Thoracic aorta (tissue), 2 donors: ENCODE measurements at places on chromosomes 16 and 17.

- DNase-seq = no peak
Measured at GRCh38 chr17:19645734-19646201, 2.8 kb upstream of the ALDH3A2 start.

- DNase-seq = no peak
Measured at GRCh38 chr17:21129023-21129681, 2.4 kb downstream of the DHRS7B start.

- DNase-seq = no peak
Measured at GRCh38 chr17:28705074-28705659, 6.5 kb downstream of the PROCA1 start.

DNA sequence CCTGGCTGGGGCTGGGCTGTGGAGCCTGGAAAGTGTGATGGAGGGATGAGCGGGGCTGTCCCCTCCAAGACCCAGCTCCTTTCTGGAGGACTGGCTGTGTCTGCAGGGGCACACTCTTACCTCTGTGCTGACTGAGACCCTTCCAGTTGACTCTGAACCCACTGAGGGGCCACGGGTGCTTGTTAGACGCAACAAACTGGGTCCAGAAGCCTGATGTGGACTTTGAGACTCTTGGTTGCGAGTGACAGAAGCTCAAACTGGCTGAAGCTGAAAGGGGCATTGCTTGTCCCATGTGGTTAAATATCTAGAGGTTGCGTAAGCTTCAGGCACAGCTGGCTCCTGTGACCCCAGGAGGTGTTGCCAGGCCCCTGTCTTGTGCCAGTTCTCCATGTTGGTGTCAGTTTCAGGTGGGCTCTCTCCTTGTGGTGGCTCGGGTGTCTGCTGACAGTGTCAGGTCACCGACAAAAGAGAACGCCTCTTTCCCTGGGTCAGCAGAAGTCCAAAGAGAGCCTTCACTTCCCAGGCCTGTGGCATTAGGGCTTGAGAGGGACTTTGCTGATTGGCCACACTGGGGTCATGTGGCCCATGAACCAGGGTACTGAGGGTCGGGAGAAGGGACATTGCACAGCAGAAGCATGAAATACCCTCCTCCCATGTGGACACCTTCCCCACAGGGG is 16.7 kb downstream of the ADCY7 start:
- DNase-seq = no peak

DNA sequence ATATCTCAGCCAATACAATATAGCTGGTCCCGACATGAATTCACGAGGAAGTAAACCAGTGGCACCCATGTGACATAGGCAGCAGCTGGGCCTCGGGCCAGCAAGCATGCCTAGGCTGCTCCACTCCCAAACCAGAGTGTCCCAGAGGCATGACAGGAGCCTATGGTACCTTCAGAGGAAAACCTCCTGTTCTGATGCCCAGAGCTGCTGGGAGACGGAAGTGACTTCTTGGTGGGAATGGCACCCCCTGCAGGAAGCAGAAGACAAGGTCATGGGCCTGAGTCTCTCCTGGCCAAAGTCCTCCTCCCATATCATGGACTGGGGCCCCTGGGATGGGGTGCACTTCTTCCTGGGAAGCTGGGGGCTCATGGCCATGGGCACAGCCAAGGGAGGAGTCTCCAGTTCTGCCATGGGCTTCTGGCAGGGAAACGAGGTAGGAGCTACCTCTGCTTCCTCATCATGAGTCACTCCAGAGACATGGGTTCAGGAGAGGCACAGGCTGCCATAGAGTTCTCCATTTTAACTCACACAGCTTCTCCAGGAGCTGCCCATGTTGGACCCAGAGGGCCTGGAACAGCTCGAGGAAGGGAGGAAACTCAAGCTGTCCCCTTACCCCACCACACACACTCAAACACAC is 13.4 kb downstream of the FBF1 start:
- no peak for DNase-seq

DNA sequence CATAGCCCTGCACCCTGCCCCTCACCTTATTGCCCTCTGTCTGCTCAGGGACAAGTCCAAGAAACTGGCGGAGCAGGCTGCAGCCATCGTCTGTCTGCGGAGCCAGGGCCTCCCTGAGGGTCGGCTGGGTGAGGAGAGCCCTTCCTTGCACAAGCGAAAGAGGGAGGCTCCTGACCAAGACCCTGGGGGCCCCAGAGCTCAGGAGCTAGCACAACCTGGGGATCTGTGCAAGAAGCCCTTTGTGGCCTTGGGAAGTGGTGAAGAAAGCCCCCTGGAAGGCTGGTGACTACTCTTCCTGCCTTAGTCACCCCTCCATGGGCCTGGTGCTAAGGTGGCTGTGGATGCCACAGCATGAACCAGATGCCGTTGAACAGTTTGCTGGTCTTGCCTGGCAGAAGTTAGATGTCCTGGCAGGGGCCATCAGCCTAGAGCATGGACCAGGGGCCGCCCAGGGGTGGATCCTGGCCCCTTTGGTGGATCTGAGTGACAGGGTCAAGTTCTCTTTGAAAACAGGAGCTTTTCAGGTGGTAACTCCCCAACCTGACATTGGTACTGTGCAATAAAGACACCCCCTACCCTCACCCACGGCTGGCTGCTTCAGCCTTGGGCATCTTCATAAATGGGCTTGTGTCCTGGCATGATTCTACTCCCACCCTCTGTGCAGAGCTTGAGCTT is 6.3 kb upstream of the NFATC3 start:
- DNase-seq = no peak

GRCh38 chr17:78783711-78784324 is 1.7 kb upstream of the CYTH1 start:
- DNase-seq = no peak

DNA sequence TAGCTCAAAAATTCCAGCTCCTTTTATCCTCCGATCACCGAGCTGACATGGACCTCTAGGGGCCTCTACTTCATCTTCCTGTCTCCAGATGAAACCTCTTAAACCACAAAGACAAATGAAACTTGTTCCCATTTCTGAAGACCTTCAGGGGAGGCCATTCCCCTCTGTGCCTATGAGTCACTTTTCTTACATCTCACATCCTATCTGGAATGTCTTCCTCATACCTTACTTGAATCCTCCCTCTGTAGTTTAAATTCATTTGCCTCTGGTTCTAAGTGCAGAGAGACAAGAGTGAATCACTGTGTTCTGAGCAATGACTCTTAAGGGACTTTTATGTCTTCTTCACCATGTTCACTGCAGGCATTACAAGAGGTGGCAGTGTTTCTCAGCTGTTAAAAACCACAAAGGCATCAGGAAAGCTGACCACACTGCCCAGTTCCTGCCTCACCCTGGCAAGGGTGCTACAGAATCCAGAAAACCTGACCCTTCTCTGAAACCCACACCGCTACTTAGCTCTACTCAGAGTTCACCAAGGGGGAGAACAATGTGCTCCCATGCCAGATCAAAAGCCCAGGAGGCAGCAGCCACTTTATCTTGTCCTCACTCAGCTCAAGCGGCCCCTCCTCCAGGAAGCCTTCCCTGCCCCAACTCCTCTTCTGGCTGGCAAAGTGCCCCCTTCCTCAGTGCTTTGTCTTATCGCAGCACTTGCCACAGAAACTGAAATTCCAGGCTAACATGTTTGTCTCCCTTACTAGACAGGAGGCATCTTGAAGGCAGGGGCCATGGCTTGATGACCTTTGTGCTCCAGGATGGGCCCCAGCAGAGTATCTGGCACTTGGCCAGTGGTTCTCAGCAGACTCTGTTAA is 6.4 kb downstream of the CUEDC1 start:
- DNase-seq = no peak

GRCh38 chr16:75382611-75383010 is 50.7 kb downstream of the CFDP1 start:
- DNase-seq = no peak

DNA sequence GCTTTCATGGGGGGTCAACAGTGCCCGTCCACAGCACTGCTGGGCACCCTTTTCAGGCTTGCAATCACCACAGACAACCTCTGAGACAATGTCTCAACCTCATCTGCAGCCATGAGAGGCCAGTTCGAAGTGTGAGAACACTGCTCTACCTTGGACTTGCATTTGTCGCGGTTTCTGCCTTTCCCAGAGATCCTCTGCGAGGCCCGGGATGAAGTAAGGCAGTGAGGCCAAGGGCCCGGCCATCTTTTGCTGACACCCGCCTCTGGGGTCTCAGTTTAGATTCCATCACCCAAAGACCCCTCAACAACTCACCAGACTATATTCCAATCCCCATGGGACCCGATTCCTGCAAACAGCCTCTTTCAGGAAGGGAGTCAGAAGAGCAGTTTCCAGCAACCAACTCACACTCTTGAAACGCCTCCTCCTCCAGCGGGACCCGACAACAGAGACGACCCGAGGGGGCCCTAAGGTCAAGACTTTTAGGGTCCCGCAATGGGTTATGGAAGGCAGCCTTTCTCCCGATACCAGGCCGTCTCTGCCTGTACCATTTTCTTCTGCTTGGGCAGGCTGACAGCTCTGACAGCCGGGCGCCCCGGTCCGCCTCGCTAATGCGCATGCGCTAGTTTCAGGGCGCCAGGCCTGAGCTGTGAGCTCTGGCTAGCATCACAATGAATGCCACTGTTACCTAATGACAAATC is 576.0 kb downstream of the KCNJ18 start:
- DNase-seq = no peak

- DNase-seq = no peak
Measured at GRCh38 chr16:87471278-87472141, 21.3 kb downstream of the ZCCHC14 start.

- DNase-seq = peak; percentile 36
Measured at GRCh38 chr16:2033057-2033908, 6.6 kb downstream of the NHERF2 start.

DNA sequence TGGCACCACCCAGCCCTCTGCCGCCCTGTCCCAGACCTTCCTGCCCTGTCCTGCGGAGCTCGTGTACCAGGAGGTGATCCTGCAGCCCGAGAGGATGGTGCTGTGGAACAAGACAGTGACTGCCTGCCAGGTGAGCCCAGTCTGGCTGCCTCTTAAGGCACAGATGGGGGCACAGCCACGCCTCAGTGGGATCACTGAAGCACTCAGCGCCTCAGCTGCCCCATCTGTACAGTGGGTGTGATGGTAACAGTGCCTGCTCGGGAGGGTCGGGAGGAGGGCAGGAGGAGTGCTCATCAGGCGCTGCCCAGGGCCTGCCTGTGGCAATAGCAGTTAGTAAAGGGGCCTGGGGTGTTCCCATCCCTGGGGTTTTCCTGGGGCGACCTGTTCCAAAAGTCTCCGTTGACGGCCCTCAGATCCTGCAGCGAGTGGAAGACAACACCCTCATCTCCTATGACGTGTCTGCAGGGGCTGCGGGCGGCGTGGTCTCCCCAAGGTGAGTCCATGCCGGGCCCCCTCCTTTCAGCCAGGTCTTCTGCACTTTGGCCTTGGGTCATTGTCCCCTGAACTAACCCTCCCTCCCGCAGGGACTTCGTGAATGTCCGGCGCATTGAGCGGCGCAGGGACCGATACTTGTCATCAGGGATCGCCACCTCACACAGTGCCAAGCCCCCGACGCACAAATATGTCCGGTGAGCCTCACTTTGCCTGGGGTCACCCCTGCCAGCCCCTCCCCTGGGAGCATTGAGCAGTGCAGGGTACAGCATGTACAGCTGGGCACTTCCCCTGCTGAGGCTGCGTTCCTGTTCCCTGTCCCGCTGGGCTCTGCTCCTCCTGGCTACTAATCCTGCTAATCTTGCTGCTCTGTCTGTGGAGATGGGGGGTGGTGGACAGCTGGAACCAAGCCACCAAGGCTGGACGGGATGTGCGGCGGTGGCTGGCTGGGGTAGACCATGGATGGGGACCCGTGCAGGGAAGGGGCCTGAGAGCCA is 4.5 kb upstream of the TCAP start:
- no peak for DNase-seq

DNA sequence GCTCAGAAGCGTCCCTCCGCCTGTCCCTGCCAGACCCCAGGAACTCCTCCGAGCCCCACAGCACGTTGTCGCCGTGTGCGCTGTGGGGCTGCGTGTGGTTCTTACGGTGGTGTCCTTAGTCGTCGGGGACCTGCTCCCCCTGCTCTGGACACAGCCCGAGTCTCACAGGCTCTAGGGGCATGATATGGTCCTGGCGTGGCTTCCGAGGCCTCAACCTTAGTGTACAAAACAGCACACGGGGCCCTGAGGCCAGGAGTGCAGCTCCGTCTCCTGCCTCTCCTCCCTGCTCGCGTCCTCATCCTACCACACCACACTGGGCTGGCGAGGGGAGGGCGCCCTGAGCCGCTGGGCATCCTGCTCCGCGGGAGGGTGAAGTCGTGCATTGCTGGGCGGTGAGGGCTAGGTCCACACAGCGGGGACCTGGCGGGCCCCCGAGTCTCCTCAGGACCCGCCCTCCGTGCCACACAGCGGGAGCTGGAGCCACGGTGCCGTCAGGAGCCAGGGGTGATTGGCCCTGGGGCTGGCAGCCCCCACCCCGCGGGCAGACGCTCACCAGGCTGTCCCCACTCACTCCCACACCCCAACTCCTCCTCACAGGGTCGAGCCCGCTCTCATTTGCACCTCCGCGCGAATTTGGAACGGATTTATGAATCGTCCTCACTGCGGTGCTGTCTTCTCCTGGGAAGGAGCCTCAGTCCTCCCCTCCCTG is 1.2 kb upstream of the MAFG start:
- DNase-seq = no peak

GRCh38 chr17:9105068-9105868 is 84.0 kb downstream of the NTN1 start:
- DNase-seq = no peak

DNA sequence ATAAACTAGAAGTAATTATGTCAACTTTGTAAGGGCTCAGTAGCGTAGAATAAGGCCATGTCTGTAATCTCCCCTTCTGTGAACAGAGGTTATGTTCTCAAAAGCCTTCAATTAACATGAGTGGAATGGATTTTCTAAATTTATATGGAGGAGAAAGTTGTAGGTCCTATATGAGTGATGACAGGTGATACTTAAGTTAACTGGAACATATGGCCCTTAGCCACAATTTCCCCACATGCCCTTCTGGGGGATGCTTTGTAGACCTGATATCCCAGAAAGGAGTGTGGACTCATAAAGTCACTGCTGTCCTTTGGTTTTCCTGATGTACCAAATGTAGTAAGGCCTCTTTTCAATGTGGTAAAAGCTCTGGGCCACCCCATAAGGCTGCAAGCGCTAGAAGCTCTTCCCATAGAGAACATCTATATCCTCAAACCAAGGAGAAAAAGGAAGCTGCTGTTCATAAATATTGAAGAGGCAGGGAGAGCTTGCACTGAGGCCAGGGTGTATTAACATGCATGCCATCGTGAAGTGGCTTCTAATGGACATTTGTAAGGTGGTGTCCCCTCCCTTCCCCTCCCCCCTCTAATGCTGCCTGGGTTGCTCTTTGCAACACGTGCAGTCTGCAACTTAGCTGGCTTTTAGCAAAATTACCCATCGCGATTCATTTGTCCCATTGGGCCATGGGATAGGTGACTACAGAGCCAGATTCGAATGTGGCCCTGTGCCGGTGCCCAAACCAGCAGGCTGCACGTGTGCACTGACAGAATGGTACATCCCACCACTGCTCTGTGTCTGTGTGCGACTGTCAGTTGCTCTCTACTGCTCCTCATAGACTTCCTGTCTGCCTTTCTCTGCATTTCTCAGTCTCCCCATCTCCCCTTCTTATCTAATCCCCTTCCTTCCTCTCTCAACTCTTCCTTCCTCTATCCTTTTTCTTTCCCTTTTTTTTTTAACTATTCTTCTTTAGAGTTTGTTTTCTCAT is 269.0 kb downstream of the WWOX start:
- DNase-seq = no peak

DNA sequence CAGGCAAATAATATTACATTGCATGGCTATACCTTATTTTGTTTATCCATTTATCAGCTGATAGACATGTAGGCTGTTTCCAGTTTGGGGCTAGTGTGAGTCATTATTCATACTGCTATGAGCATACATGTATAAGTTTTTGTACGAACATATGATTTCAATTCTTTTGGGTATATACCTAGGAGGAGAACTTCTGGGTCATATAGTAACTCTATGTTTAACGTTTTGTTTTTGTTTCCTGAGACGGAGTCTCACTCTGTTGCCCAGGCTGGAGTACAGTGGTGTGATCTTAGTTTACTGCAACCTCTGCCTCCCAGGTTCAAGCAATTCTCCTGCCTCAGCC is 2.4 kb upstream of the ITGAL start:
- DNase-seq = no peak
